Activated CD4-positive, alpha-beta T cell treated with anti-CD3 and anti-CD28 coated beads, Interleukin-2, amount 10 ng/mL, durations not matched to agents 7 days and 5 days (primary cell): ENCODE measurements at places on chromosomes 7 and 10.

- no peak for DNase-seq
Observed at GRCh38 chr10:33350041-33350440, 15.6 kb upstream of the NRP1 start.

DNA sequence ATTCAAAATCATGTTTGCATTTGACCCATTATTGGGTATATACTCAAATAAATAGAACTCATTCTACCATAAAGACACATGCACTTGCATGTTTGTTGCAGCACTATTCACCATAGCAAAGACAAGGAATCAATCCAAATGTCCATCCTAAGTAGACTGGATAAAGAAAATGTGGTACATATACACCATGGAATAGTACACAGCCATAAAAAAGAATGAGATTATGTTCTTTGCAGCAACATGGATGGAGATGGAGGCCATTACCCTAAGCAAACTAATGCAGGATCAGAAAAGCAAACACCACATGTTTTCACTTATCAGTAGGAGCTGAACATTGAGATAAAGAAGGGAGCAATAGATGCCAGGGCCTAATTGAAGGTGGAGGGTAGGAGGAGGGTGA, 12.0 kb upstream of the HHEX start:
- DNase-seq: no peak

DNA sequence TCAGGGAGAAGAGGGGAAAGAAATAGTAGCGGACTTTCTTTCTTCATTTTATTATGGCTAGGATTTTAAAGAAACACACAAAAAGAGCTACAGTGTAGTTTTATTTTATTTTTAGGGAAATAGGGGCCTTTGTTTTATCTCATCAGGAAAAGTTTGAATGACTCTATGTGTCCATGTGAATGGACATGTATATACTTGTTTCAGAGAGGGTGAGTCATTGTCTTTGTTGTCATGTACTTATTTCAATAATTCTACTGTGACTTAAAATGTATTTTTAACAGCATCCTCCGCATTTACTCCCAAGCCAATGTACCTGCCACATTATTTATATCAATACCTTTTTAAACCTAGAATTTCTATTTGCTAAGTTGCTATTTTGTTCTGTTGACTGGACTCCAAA, 569.5 kb downstream of the SORCS3 start:
- no peak for DNase-seq

- no peak for DNase-seq
Observed at GRCh38 chr7:91527460-91527859, 263.2 kb downstream of the FZD1 start.

GRCh38 chr7:13841284-13841683, 148.2 kb downstream of the ETV1 start:
- no peak for DNase-seq

GRCh38 chr7:48041653-48041970, 6.3 kb downstream of the C7orf57 start:
- DNase-seq: no peak

- DNase-seq: no peak
Observed at GRCh38 chr7:75534727-75535307, 42.7 kb downstream of the SPDYE5 start.

DNA sequence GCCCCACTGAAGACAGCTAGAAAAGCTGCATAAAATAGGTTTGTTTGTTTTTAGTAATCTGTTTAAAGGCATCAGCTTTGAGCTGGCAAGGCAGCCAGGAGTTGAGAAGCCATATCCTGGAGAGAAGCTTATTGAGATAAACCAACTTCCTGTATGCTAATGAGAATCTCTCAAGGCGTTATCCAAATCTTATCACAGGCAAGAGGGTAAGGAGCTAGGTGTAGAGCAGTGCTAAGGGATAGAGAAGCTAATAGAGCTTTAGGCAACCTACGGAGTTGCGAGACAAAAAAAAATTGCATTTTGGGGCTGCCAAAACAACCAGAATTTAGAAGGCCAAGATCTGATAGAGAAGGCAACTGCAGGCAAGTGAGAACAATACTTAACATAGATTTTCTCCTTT, 641.6 kb downstream of the SH2D4B start:
- no peak for DNase-seq

GRCh38 chr10:35466661-35467060, 130.4 kb downstream of the CCNY start:
- DNase-seq: no peak

- no peak for DNase-seq
Observed at GRCh38 chr7:139572704-139573385, 49.4 kb downstream of the CLEC2L start.

- no peak for DNase-seq
Observed at GRCh38 chr7:86942081-86942480, 117.4 kb downstream of the ELAPOR2 start.

GRCh38 chr10:31353574-31353973, 34.6 kb downstream of the ZEB1 start:
- peak; percentile 13 for DNase-seq

- DNase-seq: no peak
Observed at GRCh38 chr7:66055321-66055956, 20.2 kb upstream of the ASL start.

- no peak for DNase-seq
Observed at GRCh38 chr7:85160223-85160622, 26.6 kb downstream of the SEMA3D start.

DNA sequence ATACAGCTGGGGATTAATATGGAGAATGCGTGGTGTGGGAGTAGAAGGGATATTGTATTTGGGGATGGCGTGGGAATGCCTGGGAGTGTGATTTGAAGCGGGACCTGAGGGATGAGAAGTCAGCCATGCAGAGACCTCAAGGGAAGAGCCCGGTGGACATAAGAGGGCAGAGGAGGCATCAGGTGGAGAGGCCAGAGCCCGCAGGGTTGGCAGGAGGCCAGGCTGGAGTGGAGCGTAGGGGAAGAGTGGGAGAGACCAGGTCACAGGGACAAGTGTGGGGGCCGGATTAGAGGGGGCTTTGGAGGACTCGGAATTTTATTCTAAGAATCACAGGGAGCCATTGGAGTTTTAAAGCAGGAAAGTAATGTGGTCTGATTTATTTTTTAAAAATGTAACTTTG, 2.0 kb downstream of the NDUFB2 start:
- no peak for DNase-seq

DNA sequence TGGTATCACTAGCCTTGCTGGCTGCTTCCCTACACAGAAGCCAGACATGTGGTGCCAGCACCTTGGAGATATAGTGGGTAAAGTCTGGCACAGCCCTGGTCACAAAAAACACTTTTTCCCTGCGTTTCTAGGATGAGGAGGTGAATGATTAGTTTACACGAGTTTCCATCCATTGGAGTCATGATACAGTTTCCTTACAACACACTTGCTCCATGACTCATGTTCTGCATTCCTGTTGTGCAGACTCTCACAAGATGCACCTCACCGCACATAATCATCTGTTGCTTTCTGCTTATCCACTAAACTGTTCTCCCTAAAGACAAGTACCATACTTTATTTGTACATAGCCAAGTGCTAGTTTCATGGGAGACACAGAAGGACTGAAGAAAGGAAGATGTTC, 747.1 kb upstream of the GALNT17 start:
- no peak for DNase-seq

DNA sequence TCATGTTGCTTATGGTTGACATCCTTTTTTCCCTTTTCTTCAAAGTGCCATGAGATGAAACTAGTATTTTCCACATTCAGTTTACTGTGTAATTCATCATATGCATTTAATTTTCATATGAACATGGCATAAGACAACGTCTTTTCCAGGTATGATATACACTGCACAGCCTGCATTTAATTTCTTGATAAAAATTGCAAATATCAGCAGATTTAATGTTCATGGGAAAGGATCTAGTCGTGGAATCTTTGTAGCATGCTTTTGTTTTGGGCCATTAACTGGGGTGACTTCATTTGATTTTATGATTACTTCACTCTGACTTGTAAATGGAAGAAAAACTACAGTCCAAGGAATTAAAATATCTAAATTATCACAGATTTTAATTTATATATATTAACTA, 837.3 kb downstream of the IPMK start:
- DNase-seq: no peak

DNA sequence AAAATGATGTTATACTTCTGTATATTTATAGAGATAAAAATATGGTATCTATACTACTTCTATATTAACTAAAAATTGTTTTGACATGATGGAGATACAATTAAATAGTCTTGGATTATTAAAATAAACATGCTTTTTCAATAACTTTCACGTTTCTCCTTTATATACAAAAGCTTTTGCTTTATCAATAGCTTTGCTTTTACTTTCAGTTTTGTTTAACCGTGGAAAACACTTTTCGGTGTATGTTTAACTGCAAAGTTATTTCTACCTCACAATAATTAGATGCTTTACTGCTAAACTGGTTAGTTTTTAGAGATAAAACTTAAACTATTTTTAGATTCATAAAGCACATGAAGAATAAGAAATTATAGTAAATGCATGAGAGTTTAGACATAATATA, 432.1 kb upstream of the PCDH15 start:
- no peak for DNase-seq

DNA sequence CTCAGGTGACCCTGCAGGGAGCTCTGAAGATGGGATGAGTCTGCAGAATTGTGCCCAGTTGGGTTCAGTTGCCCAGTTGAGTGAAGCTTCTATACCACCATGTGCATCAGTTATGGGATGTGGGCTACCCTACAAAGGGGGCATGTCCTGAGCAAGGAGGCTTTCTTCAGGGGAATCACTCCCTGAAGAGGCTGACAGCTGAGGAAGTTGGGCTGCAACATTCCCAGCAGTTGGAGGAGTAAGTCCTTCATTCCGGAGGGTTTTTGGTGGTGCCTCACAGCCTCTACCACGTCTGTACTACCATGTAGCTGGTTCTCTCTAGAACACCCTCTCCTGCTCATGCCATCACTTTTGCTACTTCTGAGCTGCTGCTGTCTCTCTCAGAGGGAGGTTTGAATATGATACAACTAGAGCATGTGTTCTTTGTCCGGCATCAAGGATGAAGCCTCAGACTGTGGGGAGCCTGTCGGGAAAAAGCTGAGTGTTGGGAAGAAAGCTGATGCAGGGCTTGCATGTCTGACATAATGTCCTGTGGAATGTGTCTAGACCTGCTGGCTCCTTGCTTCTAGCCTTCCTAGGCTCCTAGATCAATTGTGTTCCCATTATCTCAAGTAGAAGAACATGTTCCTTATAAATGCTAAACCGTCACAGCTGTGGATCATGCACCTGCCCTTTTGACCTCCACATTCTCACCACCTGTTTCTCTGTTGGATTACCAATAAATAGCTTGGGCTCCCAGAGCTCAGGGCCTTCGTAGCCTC, 355.8 kb downstream of the CCSER2 start:
- no peak for DNase-seq

DNA sequence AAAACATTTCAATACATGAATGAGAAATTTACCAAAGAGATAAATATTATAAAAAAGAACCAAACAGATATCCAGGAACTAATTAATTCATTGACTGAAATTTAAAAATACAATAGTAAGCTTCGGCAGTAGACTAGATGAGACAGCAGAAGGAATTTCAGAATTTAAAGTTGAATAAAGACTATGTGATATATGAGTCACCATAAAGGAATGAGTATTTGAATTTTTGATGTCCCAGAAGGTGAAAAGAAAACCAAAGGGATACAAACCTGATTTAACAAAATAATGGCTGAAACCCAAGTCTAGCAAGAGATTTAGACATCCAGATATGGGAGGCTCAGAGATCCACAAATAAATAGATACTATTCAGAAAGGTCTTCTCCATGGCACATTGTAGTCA, 623.9 kb upstream of the FOXK1 start:
- no peak for DNase-seq

- DNase-seq: no peak
Observed at GRCh38 chr7:155398944-155399343, 59.0 kb upstream of the EN2 start.

GRCh38 chr7:150404805-150405583, 25.9 kb downstream of the ZNF775 start:
- DNase-seq: peak; percentile 79

GRCh38 chr7:105803429-105803736, 73.0 kb downstream of the ATXN7L1 start:
- DNase-seq: no peak

DNA sequence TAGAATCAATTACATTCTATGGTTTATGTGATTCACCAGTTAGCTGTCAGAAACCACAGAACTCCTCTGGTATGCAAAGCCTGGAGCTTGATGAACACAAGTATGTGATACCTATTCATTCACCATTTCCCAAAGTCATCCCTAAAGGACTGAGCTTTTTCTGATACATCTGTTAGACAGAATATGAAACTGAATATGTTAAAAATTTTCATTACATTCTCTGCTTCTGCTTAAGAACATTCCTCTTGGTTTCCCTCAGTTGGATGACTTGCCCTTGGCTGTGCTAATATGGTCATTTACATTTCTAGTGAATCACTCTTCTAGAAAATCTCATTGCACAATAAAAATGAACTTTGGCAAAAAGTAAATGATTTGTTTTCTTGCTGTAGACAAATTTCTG, 10.8 kb upstream of the PON1 start:
- no peak for DNase-seq

DNA sequence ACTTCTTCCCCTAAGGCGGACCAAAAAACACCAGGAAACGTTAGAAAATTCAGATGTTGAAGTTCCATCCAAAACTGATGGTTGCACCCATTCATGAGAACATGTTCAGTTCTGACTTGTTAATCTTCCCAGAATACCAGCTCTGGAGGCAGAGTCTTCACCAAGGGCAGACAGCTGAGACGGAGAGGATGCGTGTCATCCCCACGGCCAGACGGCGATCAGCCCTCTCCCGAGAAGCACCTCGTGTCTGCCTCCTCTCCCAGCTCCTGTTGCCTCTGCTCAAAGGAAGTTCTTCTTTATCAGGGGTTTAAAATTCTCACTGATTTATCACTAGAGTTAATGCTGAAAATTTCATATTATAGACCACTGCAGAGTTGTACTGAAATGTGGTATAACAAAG, 269.7 kb downstream of the ZMYND11 start:
- DNase-seq: no peak

- no peak for DNase-seq
Observed at GRCh38 chr7:79453558-79454360, at the start of gene MAGI2. Gene MAGI2 (minus strand): TSS chr7:79453667. CDS start chr7:79453320, 347 bp downstream.

GRCh38 chr10:122044045-122044661, 55.2 kb downstream of the TACC2 start:
- DNase-seq: no peak

GRCh38 chr10:120002785-120003184, 110.3 kb downstream of the SEC23IP start:
- DNase-seq: no peak

- no peak for DNase-seq
Observed at GRCh38 chr10:95388539-95388938, 97.7 kb upstream of the PDLIM1 start.

DNA sequence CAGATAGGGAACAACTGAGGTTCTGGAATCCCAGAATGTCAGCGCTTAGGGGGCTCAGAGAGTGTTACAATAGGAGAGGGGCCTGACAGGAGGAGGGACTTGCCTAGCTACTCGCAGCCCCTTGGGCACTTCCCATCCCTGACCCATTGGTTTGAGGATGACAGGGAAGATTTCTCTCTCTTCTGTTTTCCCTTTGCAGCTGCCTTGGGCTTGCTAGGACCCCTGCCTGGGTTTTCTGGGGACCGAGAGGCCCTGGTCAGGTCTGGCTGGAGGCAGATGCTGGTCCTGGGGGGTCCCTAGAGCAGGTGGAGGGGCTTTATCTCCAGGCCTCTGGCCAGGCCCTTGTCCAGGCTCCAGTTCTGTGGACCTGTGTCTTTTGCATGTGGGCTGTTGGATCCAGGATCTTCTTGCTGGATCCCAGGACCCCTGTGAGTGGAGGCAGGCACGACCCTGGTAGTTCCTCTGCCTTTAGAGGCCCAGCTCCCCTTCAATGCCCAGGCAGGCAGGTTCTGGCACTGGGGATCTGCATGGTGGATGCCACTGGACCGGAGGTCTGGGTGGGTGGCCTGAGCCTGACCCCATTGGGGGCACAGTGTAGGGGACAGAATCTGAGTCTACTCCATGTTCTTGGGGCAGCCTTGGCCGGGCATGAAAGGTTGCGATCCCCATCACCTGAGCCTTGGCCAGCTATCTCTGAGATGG, 26.9 kb downstream of the RAMP3 start:
- no peak for DNase-seq
